Cortex of kidney (tissue), 1 donor: ENCODE measurements at places on chromosomes 7 and 10.

DNA sequence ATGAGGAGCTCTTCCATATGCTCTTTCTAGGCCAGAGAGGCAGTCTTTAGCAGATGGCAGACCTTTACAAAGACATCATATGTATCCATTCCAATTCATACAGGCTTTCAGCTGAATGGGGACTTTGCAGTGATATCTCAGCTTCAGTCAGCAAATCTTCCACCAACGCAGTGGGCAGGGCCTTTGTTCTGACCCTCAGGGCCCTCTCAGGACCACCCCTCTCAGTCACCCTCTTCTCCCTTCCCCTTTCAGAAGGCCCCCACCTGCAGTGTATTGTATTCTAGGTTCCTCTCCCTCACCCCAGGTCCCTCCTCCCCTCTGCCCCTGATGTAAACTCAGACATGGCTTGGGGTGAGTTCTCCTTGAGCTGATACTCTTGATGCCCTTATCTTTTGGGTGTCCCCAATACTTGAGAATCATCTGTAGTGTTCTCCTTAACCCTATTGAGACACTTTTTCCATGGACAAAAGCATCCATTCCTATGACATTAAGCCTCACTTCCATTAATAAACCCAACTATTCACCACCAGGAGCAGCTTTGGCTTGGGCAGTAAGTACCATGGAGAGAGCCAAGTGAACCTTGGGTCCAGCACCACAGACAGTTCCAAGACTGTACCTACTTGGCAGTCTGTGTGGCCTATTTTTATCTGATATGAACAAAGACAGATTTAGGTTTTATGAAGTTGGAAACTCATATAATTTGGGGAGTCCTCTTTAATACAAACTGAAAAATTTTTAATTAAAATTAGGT, 62.7 kb downstream of the ADCYAP1R1 start:
- no peak for DNase-seq

GRCh38 chr10:124301736-124302135, 117.0 kb downstream of the OAT start:
- no peak for DNase-seq

GRCh38 chr10:14040787-14041631, 289.7 kb downstream of the FRMD4A start:
- no peak for DNase-seq

DNA sequence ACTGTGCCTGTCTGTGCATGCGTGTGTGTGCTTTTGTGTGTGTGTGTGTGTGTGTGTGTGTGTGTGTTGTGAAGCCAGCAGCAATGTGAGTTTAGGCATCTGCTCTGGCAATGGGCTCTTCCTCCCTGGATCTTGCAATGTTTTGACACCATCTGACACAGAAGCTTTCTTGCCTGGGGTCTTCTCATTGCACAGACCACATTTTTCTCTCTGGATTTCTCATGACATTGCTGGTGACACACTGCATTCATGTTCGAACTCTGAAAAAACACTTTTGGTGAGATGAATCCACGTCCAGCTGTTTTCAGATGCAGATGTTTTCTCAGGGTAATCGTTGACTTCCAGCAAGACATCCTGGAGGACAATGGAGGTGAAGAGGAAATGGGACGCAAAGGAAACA, 63.0 kb upstream of the FZD8 start:
- no peak for DNase-seq

DNA sequence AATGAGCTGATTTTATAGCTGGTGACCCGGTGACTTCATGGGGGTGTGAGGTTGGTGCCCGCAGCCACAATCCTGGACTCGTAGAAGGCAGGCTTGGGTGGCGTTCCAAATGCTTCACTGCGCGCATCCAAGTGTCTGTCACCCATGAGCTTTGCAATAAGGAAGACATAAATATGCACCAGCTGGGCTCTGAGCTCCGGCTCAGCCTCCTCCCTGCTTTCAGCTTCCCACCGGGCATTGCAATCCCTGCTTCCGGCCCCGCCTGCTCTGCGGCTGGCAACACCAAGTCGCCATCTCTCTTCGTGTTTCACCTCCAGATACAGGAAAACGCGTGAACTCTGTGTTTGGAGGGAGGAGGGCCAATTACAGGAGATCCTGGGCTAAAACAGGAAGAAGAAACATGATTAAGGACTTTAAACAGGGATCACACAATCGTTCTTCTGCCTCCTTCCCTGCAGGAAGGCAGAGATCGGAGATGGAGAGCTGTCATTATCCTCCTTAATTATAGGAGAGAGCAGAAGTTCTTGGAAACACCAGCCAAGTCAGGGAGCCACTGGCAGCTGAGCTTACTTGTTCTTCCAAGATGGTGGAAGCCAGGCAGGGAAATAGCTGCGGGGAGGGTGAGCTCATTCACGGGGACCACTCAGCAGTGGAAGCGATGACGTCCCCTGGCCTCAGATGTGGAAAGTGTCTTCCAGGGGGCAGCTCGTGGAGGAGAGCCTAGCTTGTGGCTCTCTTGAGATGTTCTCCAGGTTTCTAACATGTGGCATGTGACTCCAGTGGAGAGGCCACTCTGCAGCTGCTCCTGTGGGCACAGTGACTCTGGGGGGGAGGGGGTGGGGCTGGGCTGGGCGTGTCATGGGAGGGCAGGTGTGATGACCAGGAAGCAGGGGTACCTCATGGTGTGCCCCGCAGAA, 134.9 kb downstream of the CAMK1D start:
- DNase-seq: no peak

- DNase-seq: no peak
Measured at GRCh38 chr7:54091322-54091721, 450.9 kb upstream of the VSTM2A start.

- DNase-seq: no peak
Measured at GRCh38 chr10:44044549-44044948, 340.3 kb downstream of the CXCL12 start.

DNA sequence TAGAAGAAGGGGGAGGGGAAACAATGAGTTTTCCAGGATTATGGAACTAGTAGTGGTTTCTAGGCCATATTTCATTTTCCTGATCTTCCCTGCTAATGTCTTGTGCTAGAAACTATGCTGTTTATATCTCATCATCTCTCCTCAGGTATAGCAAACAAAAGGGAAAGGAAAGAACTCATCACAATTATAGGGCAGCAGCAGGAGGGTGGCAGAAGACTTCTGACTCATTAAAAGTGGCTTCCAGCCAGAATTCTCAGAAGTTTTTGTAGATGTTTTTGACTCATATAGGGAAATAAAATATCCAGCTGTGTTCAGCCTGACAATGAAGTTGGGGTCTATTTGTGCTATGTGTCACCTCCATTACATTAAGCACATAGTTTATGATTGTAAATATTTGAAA, 6.5 kb downstream of the AHR start:
- no peak for DNase-seq

- no peak for DNase-seq
Measured at GRCh38 chr7:27205325-27206280, 5.7 kb upstream of the HOXA13 start.

- DNase-seq: no peak
Measured at GRCh38 chr7:116393654-116394053, 105.9 kb upstream of the CAV2 start.

- DNase-seq: no peak
Measured at GRCh38 chr10:78313636-78314035, 280.0 kb downstream of the RPS24 start.

- no peak for DNase-seq
Measured at GRCh38 chr10:82402906-82403401, 528.0 kb downstream of the NRG3 start.

- no peak for DNase-seq
Measured at GRCh38 chr7:101536232-101536631, 92.9 kb downstream of the MYL10 start.

- DNase-seq: no peak
Measured at GRCh38 chr10:104208730-104209129, 23.4 kb downstream of the CFAP43 start.

- DNase-seq: no peak
Measured at GRCh38 chr7:81297317-81297716, 378.5 kb upstream of the SEMA3C start.

DNA sequence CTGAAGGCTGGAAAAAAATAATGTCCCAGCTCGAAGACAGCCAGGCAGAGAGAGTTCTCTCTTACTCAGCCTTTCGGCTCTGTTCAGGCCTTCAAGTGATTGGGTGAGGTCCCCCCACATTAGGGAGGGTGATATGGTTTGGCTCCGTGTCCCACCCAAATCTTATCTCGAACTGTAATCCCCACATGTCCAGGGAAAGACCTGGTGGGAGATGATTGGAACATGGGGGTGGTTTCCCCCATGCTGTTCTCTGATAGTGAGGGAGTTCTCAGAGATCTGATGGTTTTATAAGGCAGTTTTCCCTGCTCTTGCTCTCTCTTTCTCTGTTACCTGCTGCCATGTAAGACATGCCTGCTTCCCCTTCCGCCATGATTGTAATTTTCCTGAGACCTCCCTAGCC, 36.6 kb upstream of the LEP start:
- DNase-seq: no peak

DNA sequence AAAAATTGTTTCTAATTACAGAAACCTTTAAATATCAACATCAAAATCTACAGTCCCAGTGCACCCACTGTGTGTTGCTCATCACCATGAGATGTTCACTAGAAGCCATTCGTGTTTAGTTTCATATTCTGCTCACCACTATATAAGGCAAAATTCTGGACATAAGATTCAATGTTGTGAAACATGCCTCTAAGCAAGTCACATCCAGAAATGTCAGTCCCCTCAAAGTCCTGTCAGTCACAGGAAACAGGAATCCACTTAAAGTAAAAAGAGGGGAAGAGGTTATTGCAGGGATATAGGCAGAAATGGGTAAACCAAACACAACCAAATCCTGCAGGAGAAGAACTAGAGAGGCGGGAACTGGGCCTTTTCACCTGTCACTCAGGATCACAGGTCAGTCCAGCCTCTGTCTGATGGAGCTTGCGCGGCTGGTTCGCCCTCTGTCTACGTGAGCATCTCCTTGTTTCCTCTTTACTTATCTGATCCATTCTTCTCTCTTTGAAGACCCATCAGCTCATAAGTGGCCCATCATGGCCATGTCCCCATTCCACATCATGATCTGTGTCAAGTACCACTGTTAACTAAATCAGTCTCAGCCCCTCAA, 58.4 kb downstream of the MYPN start:
- DNase-seq: no peak

GRCh38 chr7:22632674-22633073, 94.3 kb upstream of the IL6 start:
- DNase-seq: no peak

DNA sequence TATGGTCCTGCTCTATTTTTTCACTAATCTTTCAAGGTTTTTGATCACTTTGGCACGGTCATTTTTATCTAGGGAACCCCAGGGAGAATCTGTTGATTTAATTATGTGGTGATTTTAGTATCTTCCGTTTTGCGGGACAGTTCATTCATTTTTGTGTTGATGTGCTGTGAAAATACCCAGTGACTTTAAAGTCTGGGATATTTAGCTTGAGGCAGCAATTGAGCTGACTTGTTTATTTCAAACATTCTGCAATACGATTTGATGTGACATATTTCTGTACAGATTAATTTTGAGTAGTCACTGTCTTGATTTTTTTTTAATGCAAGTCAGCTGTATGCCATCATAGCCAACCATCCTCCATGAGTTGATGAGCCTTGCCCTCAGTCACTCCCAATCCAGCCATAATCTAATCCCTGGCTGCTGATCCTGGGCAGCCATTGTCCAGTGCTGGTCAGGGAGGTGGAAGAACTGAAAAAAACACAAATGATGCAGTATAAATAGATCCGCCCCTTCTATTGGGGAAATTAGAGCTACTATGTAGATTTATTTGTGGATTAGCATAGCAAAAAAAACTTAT, 183.4 kb downstream of the CCSER2 start:
- no peak for DNase-seq

- DNase-seq: no peak
Measured at GRCh38 chr10:126497672-126498071, 109.4 kb upstream of the ADAM12 start.

DNA sequence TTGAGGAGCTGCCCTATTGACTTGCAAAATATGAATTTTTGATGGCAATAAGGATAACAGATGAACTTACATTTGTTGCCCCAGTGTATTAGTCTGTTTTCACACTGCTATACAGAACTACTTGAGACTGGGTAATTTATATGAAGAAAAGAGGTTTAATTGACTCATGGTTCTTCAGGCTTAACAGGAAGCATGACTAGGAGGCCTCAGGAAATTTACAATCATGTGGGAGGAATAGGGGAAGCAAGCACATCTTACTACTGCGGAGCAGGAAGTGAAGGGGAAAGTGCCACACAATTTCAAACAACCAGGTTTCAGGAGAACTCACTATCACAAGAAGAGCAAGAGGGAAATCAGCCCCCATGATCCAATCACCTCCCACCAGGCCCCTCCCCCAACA, 57.9 kb downstream of the ZNF22 start:
- DNase-seq: no peak

- no peak for DNase-seq
Measured at GRCh38 chr7:128112018-128112780, 81.0 kb upstream of the LRRC4 start.

- no peak for DNase-seq
Measured at GRCh38 chr10:131777162-131777561, 123.6 kb upstream of the PPP2R2D start.

DNA sequence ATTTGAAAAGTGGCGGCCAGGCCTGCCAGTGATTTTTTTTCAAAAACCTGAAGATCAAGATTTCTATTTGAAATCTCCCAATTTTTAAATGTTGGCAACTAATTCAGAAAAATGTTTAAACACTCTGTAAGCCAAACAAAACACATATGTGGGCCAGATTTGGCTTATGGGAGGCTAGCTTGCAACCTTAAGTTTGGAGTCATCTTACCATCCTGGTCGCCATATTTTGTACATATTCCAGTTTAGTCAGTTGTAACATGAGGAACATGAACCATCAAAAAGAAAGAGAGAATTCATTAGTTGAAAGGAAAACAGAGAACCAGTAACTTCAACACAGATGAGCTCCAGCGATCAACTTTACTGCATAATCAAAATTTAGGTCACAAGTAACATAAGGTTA, 115.4 kb downstream of the TMEM26 start:
- DNase-seq: no peak

DNA sequence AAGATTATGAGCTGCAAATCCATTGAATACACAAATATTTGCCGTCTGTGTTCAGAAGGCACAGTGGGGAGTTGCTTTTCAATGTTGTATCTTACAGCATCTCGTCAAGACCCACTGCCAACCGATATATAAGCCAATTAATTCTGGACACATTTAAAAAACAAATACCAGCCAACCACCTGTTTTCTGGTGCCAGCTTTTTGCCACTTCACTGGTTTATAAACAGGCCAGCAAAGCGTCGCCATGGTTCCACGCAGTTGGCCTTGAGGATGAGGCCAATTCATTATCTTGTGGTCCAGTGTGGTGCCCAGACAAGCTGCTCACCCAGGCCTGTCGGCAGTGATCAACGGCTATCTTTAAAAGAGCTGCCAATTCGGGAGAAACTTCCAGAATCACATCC, 321.0 kb downstream of the TCERG1L start:
- no peak for DNase-seq

- DNase-seq: no peak
Measured at GRCh38 chr10:74705358-74705980, 120.9 kb upstream of the KAT6B start.

DNA sequence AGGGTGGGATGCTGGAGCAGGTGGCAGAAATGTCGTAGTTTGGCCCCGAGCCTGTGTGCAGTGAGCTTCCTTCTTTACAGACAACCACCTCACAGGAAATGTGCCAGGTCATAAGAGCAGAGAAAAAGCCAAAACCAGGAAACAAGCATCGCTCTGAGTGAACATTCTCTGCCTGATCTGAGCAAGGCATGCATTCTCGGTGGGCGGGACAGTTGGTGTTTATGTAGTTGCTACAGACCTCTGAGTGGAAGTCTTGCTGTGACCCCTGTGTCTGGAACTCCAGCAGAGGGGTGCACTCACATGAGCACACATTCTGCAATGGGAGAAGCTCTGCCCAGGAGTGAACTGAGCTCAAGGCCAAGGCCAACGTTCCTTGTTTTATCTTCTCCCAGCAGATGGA, 230.1 kb downstream of the TCERG1L start:
- DNase-seq: no peak

- DNase-seq: no peak
Measured at GRCh38 chr10:13909516-13910258, 322.9 kb downstream of the PRPF18 start.
